Activated CD8-positive, alpha-beta memory T cell treated with anti-CD3 and anti-CD28 coated beads for 48 hours (primary cell): ENCODE measurements at places on chromosomes 1 and 21.

DNA sequence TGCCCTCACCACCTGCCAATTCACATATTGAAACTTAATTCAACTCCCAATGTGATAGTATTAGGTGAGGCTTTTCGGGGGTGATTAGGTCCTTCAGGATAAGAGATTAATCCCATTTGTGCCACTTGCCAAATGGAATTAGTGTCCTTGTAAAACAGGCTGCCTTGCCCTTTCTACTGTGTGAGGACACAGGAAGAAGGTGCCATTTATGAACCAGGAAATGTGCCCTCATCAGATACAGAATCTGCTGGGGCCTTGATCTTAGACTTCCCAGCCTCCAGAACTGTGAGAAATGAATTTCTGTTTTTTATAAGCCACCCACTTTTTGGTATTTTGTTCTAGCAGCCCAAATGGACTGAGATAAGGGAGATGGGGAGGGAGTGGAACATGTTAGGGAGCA, 39.1 kb upstream of the AGL start:
- DNase-seq = no peak

DNA sequence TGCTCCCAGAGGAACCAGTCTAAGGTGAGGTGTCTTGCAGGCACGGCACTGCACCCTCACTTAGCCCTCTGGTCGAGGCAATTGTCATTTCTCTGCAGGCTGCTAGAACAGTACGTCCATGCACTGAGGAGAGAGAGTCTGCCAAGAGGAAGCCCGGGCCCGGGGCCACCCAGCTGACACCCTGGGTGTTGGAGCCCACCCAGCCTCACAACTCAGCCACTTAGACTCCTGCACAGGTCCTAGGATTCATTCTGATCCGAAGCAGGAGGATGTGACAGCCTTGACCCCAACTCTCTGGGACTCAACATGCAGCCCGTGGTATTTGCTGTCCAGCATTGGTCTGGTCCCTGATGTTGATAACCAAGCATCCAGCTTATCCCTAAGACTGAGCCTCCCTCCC, 111.9 kb downstream of the ADSS2 start:
- no peak for DNase-seq

- no peak for DNase-seq
These were observed 24.6 kb upstream of the ADARB1 start for GRCh38 chr21:45049714-45050344.

GRCh38 chr1:5913876-5914275, 78.3 kb downstream of the NPHP4 start:
- no peak for DNase-seq

GRCh38 chr1:210736713-210737112, 397.2 kb downstream of the KCNH1 start:
- no peak for DNase-seq

DNA sequence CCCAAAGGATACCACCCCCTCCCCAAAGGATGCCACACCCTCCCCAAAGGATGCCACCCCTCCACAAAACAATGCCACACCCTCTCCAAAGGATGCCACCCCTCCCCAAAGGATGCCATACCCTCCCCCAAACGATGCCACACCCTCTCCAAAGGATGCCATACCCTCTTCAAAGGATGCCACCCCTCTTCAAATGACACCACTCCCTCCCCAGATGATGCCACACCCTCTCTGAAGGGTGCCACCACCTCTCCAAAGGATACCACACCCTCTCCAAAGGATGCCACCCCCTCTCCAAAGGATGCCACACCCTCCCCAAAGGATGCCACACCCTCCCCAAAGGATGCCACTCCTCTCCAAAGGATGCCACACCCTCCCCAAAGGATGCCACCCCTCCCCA, 21.6 kb upstream of the TRIM17 start:
- DNase-seq = no peak

GRCh38 chr1:55331351-55331750, 116.2 kb upstream of the USP24 start:
- DNase-seq = no peak

- no peak for DNase-seq
These were observed 122.2 kb upstream of the PRDX6 start for GRCh38 chr1:173354937-173355280.

DNA sequence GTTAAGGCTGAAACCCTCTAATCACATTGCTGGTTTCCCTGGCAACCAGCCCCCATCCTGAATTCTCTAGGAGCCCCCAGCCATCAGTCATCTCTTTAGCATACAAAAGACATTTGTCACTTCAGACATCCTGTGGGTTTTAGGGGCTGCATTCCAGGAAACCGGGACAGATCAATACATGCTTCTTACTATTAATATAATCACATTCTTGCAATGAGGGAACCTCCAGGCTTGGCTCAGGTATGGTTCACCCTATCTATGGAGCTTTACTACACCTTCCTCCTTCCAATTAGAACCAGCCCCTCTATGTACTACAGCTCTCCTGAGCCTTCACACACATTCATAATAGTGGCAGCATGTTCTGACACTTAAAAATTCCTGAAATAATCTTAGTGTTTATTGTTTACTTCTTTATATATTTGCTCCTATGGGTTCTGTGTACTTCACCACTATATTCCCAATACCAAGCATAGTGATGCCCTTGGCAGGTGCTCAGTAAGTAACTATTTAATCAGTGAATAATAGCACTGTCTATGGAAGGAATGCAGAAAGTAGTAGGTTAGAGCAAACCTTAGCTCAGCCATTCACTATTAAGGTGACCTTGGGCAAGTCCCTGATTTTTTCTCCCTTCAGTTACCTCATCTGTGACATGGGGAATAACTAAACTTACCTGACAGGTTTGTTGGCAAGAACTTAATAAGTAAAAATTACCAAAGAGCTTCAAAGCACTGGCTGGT, 59.6 kb downstream of the ZNF678 start:
- no peak for DNase-seq

DNA sequence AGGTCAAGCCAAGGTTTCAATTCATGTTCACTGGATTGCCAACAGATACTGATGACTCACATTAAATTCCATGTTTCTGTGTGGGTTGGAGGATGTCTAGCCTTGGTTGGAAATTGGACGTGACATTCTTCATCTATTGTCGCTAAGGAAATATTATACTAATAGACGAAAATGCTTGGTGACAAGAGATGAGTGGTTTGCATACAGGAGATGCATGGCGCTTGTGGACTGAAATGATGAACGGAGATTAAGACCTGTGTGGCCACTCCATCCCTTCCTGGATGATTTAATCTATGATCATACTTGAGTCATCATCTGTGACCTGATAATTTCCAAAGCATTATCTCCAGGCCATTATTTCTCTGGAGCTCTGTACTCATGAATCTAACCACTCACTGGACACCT, 97.0 kb upstream of the CD34 start:
- DNase-seq = no peak

- DNase-seq = no peak
These were observed 32.4 kb downstream of the ERICH3 start for GRCh38 chr1:74641161-74641560.

- no peak for DNase-seq
These were observed 16.1 kb downstream of the CSF1 start for GRCh38 chr1:109926662-109927300.

- DNase-seq = no peak
These were observed 183.7 kb upstream of the RRP15 start for GRCh38 chr1:218101409-218101808.

- no peak for DNase-seq
These were observed 37.3 kb downstream of the COL24A1 start for GRCh38 chr1:86119214-86119764.

DNA sequence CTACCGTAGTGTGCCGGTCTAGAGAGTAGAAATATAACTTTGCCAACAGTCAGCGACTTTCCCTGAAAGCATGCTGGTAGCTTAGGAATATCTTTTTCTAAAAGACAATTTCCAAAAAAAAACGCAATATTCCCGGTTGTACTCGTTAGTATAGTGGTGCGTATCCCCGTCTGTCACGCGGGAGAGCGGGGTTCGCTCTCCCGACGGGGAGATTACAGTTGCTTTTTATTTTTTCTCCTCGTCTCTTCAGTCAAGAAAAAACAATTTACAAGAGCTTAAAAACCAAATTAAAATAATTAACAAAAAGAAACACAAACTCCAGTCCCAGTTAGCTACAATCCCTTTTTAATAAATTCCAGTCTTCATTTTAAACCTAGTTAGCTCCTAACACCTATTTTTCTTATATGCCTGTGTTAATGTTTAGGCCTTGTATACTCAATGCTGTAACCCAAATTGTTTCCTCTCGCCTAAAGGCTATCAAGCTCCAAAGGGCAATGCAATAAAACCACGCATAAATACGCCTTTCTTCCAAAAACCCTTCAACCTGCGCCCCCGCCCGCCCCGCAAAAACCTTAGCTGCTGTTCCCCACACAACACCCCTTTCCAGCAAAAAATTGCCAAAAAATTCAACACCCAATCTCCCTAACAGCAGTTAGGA, 7.8 kb downstream of the HSPA6 start:
- DNase-seq = no peak

GRCh38 chr1:21899987-21900386, 37.1 kb downstream of the HSPG2 start:
- DNase-seq = no peak

GRCh38 chr1:230634384-230634783, 7.9 kb upstream of the COG2 start:
- DNase-seq = no peak

DNA sequence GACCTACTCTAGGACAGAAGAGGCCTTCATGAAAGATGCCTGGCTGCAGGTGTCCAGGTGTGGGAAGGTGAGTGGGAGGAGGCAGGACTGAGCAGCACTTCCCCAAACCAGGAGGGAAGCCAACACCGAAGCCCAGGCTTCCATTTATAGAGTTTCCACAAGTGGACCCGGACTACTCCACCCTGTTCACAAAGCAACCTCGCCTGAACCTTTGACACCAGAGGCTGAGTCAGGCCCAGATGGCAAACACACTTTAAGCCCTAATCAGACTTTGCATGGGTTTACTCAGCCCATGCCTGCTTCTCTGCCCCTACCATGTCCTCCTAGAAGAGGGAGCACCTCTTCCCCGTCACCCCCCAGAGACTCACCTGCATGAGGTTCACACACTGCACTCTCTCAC, 14.0 kb downstream of the PRR9 start:
- DNase-seq = no peak

- no peak for DNase-seq
These were observed 262.6 kb upstream of the PLXNA2 start for GRCh38 chr1:208506812-208507211.

DNA sequence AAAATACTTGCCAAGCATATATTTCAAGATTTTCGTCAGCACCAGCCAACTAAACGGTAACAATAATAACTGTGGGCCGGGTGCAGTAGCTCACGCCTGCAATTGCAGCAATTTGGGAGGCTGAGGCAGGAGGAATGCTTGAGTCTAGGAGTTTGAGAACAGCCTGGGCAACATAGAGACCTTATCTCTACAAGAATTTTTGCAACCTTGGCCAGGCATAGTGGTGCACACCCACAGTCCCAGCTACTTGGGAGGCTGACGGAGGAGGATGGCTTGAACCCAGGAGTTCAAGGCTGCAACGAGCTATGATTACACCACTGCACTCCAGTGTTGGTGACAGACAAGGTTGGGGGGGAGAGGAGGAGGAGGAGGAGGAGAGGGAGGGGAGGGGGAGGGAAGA, 145.0 kb upstream of the TIAM1 start:
- no peak for DNase-seq

- no peak for DNase-seq
These were observed 2.8 kb downstream of the ARMH1 start for GRCh38 chr1:44677201-44677766.

DNA sequence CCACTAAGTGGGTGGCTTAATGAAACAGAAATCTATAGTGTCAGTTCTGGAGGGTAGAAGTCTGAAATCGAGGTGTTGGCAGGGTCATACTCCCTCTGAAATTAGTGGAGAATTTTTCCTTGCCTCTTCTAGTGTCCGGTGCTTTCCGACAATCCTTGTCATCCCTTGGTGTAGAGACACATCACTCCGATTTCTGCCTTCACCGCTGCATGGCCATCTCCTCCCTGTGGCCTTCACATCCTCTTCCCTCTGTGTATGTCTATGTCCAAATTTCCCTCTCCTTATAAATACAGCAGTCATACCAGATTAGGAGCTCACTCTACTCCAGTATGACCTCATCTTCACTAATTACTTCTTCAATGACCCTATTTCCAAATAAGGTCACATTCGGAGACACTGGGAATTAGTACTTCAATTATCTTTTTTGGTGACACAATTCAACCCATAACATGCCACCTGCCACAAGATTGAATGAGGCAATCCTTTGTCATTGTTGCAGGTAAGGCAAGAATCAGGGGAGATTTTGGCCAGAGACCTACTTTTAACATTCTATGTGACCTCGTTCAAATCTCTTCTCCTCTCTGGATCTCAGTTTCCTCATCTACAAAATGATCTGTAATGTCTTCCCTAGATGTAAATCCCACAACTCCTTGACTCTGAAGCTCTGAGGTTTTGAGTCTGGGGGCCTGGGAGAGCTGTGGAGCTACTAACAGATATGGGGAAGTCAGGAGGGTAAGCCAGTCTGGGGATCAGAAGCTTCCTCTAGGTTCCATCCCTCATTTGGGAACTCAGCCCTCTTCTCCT, 16.1 kb downstream of the NAV1 start:
- DNase-seq = no peak

GRCh38 chr1:190479050-190479397, 1.4 kb upstream of the BRINP3 start:
- DNase-seq = no peak

DNA sequence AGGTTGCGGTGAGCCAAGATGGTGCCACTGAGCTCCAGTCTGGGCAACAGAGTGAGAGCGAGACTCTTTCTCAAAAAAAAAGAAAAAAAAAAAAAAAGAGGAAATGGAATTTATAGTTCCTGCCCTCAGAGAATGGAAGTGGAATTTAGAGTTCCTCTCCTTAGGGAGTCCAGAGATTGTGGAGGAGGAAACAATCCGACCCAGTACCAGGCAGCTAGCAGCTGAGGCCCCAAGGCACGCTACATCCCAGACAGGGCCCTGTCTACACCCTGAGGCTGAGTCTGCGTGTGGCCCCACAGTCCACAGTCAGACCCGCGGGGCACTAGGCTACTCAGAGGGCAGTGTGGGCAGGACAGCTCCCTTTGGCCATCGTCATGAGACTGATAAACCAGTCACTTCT, 1.9 kb upstream of the MFN2 start:
- DNase-seq = no peak

GRCh38 chr1:8815582-8816151, 1.8 kb downstream of the RERE start:
- DNase-seq = no peak

GRCh38 chr1:44655609-44656008, 18.7 kb downstream of the TMEM53 start:
- DNase-seq = no peak

GRCh38 chr21:31041295-31042079, 3.2 kb upstream of the KRTAP19-8 start:
- DNase-seq = no peak
